Effector memory CD8-positive, alpha-beta T cell (primary cell): ENCODE measurements at places on chromosomes 5 and 9.

- no peak for DNase-seq
These were observed 202.7 kb upstream of the CDKN2B start for GRCh38 chr9:22211588-22212360.

GRCh38 chr5:144487761-144488160 lies 317.1 kb downstream of the KCTD16 start:
- DNase-seq: no peak

DNA sequence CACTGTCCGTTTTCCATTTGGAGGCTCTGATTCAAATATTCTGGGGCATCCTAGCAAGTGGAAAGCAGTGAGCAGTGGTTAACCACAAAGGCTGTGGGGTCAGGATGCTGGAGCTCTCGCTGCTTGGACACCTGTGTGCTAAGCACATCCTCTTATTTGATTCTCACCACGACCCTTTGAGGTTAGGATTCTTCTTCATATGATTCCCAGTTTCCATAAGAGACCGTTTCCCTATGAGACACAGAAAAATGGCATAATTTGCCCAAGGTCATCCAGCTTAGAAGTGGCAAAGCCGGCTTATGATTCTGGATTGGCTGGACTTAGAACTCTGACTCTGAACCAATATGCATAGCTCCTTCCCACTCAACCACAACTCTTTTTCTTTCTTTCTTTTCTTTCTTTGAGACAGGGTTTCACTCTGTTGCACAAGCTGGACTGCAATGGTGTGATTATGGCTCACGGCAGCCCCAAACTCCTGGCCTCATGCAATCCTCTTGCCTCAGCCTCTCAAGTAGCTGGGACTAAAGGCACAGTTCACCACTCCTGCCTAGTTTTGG lies 207.7 kb downstream of the TTLL11 start:
- DNase-seq: no peak

DNA sequence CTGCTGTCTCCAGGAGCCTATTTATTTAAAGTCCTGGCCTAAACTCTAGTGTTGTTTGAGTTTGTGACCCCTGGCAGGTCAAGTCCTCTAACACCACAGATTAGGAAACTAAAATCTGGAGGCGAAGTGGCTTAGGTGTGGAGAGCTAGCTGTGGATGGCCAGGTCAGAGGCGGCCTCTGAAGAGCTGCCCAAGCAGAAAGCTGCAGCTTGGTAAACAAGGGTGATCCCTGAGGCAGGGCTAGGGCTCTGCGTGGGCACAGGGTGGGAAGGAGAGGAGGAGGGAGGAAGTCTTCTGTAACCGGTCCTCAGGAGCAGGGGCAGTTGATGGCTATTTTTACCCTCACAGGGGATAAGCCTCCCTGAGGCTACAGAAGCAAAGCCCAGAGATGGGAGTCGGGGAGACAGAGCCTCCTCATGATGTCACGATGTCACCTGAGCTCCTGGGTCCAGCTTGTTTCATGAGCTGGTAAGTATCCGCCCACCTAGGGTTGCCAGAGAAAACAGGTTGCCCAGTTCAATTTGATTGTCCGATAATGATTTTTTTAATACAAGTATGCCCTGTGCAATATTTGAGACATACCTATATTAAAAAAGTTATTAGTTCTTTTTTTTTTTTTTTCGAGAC lies 25.9 kb upstream of the BOD1 start:
- DNase-seq: no peak

DNA sequence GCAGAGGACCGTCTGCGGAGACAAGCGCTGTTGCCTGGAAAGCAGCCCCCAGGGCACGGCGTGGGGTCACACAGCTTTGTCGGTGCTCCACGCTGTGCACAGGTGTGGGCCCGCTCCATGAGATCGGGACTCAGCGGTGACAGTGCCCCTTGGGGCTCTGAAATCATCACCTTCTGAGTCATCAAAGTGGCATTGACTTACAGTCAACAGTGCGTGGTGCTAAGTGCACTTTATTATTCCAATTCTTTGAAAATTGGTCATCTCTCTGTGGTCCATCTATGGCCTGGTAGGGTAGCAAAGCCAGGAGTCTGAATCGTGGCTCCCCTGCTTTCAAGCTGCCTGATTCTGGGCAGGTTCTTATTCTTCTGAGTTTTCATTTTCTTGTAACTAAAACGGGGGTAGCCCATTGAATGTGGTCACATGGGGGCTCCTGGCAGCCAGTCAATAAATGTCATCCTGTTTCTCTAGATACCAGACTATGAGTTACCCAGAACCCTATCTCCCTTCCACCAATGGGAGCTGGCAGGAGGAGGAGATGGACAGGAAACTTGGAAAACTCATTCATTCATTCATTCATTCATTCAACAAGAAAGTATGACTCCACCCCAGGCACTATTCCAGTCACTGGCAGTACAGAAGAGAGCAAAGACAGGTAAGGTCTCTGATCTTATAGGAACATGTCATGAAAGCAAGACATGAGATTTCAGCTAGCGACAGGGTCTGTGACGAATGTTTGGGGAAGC lies 20.3 kb upstream of the UNC5A start:
- DNase-seq: no peak

DNA sequence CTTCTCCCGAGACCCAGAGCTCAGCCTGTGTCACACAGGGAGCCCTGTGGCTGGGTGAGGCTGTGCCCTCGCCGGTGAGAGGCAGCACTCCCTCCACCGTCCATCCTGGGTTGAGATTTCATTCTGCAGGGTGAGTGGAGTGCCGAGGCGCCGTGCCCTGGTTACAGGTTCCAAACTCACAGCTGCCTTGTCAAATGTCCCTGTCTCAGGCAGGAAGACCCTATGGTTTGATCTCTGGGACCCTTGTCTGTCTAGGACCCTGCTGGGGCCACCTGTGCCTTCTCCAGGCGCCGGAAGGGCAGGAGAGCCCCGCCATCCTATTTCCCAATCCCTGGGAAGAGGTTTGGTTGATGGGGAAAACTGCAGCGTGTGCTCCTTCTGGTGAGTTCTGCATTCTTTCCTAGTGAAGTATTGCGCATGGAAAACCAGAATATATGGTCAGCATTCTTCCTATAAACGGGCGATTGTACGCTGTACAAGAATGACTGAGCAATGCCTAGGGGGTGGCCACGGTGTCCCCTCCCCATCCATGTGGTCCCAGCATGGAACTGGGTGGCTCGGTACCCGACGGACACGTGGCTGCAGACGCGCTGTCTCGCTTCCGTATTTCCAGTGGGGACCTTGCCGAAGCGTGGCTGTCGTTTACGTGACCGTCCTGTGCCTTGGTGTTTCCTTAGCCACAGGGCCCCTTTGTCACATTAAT lies 95.9 kb upstream of the COL5A1 start:
- DNase-seq: no peak

GRCh38 chr9:113541019-113541900 lies 77.7 kb downstream of the RGS3 start:
- no peak for DNase-seq

GRCh38 chr5:14723701-14724132 lies 59.2 kb downstream of the OTULIN start:
- DNase-seq: no peak

DNA sequence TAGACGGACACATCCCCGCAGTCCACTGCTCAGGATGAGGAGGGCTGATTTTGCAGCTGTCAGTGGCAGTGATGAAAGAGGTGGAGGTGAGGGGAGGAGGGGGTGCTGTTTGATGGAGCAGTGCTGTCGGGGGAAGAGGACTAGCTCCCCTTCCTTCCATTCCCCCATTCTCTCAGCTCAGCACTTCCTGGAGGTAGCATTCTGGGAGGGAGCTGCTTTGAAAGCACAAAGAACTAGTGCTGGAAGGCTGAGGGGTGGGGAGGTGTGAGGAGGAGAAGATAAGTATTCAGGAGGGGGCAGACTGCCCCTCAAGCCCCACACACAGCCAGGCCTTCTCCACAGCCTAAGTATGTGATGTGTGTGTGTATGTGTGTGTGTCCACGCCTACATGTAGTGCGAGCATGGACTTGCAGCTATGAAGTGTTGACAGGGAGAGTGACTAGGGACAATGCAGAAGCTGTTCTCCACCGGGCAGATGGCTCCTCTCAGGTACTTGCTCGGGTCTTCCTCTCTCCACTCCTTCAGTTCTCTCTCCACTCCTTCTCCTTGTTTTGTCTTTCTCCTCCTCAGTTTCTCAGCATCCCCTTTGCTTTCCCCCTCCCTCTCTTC lies 65.5 kb upstream of the HSPA9 start:
- no peak for DNase-seq

DNA sequence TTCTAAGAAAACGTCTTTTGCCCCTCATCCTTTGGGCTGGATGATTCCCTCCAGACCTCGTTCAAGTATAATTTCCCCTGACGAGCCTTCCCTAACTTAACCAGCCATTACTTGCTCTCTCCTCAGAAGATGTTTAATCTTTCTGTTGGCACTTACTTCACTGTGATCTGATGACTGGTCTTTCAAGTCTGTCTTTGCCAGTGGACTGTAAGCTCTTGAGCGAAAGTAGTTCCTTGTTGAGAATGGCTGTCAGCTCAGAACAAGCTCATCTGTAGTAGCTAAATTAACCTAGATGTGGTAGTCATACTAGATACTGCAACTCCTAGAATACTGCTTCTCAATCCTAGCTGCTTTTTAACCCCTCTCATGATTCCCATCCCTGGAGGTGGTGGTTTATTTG lies 125.0 kb downstream of the AOPEP start:
- DNase-seq: no peak

DNA sequence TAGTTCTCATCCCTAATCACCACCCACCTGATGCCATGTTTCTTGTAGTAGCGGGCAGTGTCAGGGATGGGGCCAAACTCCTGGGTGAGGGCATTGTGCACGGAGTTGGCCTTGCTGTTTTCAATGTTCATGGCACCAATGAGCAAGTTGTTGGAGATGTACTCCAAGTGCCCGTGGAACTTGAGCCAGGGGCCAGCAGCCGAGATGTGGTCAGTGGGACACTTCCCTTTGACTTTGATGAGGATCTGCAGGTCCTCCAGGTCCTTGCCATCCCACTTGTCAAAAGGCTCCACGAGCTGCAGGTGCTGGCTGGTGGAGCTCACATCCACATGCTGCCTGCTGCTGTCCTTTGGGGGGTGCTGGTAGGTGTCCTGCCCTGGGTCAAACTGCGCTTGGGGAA lies 162.2 kb upstream of the SV2C start:
- DNase-seq: no peak

DNA sequence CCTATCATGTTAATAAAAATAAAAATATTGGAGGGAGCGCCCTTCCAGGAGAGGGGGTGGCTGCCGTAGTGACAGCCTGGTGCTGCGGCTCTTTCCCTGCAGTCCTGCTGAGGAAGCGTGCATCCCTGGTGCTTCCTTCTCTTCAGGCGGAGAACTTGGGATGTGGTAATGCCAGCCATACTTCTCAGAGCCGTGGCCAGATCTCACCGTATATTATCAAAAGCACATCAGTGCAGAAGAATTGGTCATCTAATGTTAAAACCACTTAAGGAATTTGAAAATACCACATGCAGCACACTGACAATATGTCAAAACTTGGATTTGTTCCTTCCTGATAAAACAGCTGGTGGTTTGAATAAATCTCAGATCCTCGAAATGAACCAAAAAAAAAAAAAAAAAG lies 17.7 kb downstream of the C9orf40 start:
- no peak for DNase-seq

- DNase-seq: no peak
These were observed 7.5 kb upstream of the RALGPS1 start for GRCh38 chr9:126907058-126907457.

- DNase-seq: no peak
These were observed 82.8 kb downstream of the APTX start for GRCh38 chr9:32918628-32919027.

DNA sequence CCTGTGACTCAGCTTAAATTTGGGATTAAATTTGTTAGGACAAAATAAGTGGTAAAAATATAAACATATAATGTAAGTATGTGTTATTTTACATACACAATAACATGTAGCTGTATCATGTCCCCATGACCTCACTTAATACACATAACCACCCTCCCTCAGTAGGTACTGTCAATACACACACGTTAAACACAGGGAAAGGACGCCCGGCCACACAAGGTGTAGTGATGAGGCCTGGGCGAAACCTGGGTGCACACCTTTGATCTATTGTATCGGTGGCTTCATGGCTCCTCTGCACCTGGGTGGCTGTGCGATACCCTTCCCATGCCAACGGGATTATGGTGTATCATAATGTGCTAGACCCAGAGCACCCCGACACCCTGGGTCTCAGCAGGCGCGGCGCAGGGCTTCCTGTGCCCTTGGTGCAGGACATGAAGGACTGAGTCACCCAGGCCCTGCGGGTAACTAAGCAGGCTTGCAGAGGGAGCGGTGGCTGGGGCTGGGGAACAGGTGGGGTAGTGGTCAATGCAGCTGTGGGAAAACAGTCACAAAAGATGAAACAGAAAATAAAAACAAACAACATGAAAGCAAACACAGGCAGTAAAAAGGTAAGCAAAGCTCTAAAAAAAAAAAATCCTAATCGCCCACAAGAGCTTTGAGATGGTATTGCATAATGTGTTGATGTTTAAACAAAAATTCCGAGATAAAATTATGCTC lies 127.5 kb upstream of the RETREG1 start:
- DNase-seq: no peak

DNA sequence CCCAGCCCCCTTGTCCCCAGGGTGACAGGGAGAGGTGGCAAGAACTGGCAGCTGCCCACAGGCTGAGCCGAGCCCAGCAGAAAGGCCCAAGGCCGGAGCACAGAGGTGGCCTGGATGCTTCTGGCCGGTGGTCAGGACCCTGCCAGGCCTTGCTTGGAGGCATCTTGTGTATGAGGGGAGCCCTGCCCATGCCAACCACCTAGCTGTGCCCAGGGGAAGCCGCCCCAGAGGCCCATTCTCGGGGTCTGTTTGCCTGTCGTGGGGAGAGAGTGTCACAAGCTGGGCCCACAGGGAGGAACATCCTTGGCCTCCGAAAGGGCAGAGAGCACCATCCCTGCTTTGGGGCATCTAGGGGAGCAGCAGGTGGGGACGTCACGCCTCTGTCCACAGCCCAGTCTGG lies 10.0 kb downstream of the NKD2 start:
- no peak for DNase-seq

GRCh38 chr5:33146881-33147280 lies 293.9 kb upstream of the TARS1 start:
- no peak for DNase-seq

DNA sequence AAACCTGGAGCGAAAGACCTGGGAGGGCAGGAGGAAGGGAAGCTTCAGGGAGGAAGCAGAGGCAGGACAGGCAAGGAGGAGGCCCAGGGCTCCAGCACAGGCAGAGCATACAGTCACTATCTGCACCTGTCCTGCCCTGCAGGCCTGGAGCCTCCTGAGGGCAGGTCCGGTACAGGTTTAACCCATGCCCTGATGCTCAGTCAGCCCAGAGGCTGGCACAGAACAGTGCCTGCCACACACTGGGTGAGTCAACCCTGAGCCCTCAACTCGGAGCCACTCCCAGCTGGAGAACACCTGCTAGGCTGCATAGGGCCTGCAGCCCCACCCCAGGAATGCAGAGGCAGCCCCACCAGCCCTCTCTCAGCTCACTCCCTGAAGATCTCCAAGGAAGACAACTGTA lies 161.5 kb upstream of the PHYKPL start:
- no peak for DNase-seq
